Calu3 (cell line): ENCODE measurements at places on chromosomes 2 and 18. TPM values are rescaled to one million over a fixed set of nuclear protein-coding genes. Genes with fewer than 3 reads are reported as not detected.

Gene SPOPL
- total RNA-seq: 37.8 and 40.8 TPM in 2 replicates

Gene CCNYL1
- total RNA-seq: 13.7 and 16.3 TPM in 2 replicates

DNA sequence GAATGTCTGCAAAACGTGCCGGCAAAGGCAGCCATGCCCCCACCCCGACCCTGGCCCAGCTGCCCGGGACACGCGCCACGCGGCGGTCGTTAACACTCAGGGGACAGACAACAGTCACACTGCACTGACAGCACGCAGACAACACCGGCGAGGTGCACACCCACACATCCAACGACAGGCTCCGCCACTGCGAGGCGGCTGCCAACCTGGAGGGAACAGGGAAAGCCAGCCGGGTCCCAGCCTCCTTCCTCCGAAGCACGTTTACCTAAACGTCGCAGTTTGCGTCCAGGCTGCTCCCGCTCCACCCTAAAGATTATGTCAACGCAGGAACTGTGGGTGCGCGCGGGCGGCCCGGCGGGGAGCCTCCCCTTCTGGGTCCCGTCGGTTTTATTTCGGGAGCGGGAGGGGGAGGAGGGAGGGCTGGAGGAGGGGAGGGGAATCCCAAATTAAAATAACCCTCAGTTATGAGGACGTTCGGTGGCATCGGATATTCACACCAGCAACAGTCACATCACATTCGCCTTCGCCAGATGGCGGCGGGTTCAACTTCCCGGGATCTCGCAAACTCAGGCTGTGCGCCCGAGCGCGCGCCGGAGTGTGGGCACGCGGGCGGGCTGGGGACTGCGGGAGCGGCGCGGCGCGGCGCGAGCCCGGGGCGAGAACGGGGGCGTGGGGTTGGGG is 644 bp downstream of the PTGR3 start:
- H3K27me3 ChIP-seq: no peaks in the 10 kb centered on the region
- H3K27ac ChIP-seq: peak overlapping the region; percentile 91
- H3K36me3 ChIP-seq: peaks cover 54% of the 10 kb centered on the region

Gene IL1A
- total RNA-seq: 6.4 and 14.4 TPM in 2 replicates

- no peak for DNase-seq
- H3K4me3 ChIP-seq: no peak overlapping the region
- no peaks in the 10 kb centered on the region for H3K36me3 ChIP-seq
- H3K4me1 ChIP-seq: no peaks in the 10 kb centered on the region
- H3K27me3 ChIP-seq: no peaks in the 10 kb centered on the region
These were observed 245.2 kb downstream of the CDCA7 start for GRCh38 chr2:173599821-173600359.

GRCh38 chr2:101036562-101036961 is 34.5 kb downstream of the RPL31 start:
- no peak overlapping the region for H3K27ac ChIP-seq
- peaks cover 10% of the 10 kb centered on the region for H3K4me1 ChIP-seq
- H3K36me3 ChIP-seq: peaks cover 40% of the 10 kb centered on the region
- H3K27me3 ChIP-seq: no peaks in the 10 kb centered on the region
- H3K4me3 ChIP-seq: no peak overlapping the region

DNA sequence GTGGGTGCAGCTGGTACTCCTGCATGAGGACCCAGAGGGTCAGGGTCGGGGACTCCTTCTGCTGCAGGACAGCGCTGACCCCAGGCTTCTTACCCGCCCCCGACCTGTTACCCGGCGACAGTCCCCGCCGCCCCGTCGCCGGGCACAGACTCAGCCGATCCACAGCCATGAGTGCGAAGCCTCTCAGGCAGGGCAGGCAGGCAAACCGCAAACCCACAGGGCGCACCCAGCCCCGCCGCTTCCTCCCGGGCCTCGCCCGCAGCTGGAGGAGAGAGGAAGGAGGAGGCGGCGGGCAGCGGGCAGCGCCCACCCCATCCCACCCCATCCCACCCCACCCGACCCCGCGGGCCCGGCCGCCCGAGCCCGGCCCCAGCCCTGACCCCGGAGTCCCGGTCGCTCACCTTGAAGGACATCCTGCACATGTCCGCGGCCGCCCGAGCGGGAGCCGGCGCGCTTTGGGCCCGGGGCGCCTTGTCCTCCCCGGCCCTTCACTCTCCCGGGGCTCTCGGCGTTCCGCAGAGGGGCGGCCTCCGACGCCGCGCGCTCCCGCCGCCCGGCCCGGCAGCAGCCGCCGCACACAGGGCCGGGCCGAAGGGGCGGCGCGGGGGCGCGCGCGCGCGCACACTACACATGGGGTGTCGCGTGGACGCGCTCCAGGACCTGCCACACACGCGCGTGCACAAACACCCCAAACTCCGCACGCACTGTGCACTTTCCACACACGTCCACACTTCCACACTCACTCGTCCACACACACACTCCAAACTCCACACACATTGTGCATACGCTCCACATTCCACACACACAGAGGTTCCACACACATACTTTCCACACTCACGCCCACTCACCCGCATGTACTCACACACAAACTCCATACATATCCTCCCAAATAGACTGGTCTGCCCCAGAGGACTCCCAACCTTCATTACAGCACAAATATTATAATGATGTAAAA is at the start of gene ANKRD29:
Gene ANKRD29 (minus strand): TSS at position 603 of the 955 bp plus-strand sequence. CDS start 181 bp downstream, at position 422.
- DNase-seq: peak; percentile 73
- peaks cover 18% of the 10 kb centered on the region for H3K4me1 ChIP-seq
- peaks cover 17% of the 10 kb centered on the region for H3K27me3 ChIP-seq
- H3K4me3 ChIP-seq: peak within 1 kb of the TSS; percentile 79
- H3K27ac ChIP-seq: peak within 1 kb of the TSS; percentile 38
- H3K36me3 ChIP-seq: peaks cover 10% of the 10 kb centered on the region
